ENCODE measurements at places on chromosomes 7 and 10.

- DNase-seq = no peak
These were observed 272.2 kb upstream of the NEBL start for GRCh38 chr10:21169271-21169670.

GRCh38 chr7:108078211-108078673, 51.9 kb downstream of the LAMB4 start:
- DNase-seq = no peak

GRCh38 chr7:150307129-150307528, 16.0 kb upstream of the LRRC61 start:
- no peak for DNase-seq

DNA sequence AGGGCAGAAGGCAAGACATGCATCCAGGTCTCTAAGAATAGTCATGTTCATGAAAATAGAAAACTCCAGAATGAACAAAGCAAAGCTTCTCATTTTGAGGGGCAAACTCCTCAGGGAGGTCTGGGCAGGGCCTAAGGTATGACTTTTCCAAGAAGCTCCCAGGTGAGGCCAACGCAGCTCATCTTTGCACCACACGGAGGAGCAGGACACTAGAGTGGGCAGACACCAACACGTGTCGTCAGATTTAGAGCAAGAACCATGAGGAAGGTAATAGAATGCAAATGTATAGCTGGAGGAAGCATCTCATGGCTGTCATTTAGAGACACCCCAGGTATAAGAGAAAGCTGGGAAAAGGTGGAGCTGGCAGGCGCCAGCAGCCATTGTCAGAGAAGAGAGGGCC, 95.7 kb downstream of the WDFY4 start:
- no peak for DNase-seq

DNA sequence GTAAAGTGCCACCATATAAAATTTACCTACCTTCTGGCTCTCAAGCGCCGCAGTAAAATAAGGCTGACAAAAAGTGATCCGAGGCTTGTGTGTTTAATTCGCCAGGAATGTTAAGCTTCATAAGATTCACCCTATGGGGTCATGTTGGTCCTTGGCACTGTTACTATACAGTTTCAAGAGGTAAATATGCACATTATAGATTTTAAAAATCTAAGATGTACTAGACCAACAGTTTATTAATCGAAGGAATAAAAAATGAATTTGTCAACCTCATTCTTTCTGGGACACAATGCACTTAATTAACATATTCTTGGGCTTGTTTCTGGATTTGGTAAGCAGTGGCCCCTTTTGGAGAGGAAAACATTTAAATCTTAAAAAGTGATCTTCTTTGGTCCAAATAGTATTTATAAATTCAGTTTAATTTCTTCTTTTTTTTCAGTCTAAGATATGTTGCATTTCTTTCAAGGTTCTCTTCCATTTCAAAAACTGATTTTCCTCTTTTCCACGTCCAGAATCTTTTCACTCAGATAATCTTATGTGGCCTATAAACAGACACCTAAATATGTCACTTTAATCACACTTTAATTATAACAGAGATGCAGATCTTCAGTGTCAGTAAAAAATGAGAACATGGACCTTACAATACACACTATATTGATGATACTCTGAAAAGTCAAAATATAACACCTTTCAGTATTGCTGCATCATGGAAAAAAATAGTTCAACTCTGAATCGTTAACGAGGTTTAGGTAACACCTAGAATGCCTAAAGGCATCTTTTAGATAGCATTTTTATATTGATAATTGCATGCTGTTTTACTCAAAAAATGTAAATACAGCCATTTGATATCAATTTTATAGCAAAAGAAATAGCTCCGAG, 3.8 kb upstream of the SKIDA1 start:
- DNase-seq = peak; percentile 16

DNA sequence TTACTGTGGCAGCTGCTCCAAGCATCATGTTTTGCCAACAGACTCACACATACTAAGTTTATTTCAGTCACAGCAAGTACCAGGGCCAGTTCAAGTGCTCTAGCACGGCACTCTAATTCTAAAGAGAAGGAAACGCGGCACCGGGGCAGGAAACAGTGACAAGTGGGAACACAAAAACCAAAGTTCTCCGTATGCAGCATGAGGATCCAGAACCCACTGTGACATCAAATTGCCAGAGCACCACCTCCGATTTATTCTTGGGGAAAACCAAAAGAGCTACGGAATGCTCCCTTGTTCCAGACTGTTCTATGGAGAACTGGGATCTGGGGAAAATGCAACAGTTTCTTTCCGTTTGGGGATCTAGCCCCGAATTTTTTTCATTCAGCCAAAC, 448 bp upstream of the PTER start:
- DNase-seq = peak; percentile 66

- DNase-seq = no peak
These were observed 138.0 kb downstream of the FRMD4A start for GRCh38 chr10:14192746-14193145.

GRCh38 chr10:71773221-71773971, at the start of gene VSIR:
TSS of gene VSIR (minus strand) at chr10:71773520. CDS start at chr10:71773439, 81 bp downstream.
- peak; percentile 87 for DNase-seq

- DNase-seq = no peak
These were observed 171.5 kb upstream of the TCF7L2 start for GRCh38 chr10:112778579-112778978.

GRCh38 chr7:47406801-47407129, 175.1 kb downstream of the TNS3 start:
- DNase-seq = no peak

GRCh38 chr10:101682172-101682825, 12.7 kb downstream of the FBXW4 start:
- no peak for DNase-seq

GRCh38 chr7:139043823-139044812, 8.3 kb upstream of the ZC3HAV1L start:
- DNase-seq = no peak

DNA sequence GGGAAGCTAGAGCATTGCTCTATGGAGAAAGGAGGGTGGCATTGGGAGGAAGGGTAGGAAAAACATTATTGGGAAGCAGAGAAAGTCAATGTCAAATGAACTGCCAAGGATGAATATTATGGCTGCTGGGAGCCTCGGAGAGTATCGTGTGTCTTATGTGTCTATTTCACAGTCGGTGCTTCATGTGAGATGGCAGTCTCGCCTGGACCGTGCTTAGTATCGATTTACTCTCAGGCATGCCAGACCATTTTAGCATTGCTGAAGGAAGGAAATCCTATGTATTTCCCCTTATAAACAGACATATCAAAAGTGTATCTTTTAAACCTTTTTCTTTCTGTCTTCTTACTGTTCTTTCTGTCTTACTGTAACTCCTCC, 612.6 kb downstream of the AUTS2 start:
- DNase-seq = no peak

GRCh38 chr10:114396464-114396863, 7.8 kb downstream of the AFAP1L2 start:
- DNase-seq = no peak

GRCh38 chr7:157432957-157433576, 96.3 kb downstream of the DNAJB6 start:
- DNase-seq = peak; percentile 45
